ENCODE measurements at places on chromosomes 2 and 18.

GRCh38 chr18:3245853-3246634, 1.6 kb upstream of the MYL12A start:
- DNase-seq = peak; percentile 96

- no peak for DNase-seq
Observed at GRCh38 chr18:76546088-76546435, 51.0 kb upstream of the ZNF516 start.

GRCh38 chr2:160324161-160324800, 124.2 kb upstream of the ITGB6 start:
- peak; percentile 84 for DNase-seq

DNA sequence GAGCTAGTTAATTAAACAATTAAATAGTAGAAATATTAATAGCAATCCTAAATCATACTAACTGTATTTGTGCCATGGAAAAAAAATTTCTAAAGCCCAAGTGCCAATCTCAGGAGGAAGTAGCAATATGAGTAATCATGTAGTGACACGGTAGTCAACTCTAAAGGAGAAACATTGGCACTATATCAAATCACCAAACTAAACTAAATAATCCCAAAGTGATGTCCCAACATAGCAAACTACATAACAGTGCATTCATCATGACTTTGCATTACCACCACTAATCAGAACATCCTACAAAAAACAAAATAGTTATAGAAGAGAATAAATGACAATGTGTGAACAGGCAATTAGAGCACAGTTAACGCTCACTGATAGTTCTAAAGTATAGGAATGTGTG, 195.1 kb downstream of the EXOC6B start:
- no peak for DNase-seq

DNA sequence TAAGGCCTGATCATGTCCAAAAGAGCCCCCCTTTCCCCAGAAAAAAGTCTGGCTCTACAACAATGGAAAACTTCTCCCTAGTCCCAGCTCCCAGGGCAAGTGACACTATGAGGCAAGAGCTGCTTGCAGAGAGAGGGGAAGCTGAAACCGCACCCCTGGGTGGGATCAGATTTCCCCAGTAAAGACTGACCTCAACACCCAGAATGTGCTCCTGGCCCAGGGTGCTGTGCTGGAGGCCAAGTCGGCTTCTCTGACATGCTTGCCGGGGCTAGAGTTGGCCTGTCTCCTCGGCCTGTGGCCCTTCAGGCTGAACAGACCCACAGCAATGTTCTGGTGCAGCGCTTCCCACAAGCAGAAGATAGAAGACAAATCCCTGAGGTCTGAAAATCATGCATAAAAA, 18.4 kb upstream of the ST8SIA3 start:
- no peak for DNase-seq

GRCh38 chr2:128510701-128511397, 192.2 kb upstream of the HS6ST1 start:
- no peak for DNase-seq

GRCh38 chr2:198957181-198957580, 500.6 kb downstream of the SATB2 start:
- DNase-seq = no peak

DNA sequence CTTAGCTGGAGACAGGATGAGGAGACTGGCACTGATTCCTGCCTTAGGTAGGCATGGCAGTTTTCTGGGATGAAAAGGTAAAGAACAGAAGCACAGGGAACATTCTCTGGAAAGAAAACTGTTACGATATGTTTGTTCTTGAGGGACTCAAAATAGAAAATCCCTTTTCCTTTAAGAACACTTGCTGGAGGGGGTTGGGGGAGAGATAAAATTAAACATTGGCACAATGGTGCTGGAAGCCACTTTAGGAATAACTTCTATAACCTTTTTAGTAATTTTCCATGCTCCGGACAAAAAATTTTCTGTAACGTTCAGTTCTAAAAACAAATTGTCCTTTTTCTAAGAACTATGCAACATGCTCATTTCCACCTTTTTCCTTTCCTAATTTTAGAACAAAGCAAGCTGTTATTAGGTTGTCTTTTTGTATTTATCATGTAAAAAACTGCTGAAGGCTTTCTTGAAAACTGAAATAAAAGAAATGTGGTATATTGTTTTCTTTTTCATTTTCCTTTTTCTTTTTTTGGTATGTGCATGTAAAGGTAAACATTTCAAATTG, 343.8 kb downstream of the EPHA4 start:
- DNase-seq = no peak

DNA sequence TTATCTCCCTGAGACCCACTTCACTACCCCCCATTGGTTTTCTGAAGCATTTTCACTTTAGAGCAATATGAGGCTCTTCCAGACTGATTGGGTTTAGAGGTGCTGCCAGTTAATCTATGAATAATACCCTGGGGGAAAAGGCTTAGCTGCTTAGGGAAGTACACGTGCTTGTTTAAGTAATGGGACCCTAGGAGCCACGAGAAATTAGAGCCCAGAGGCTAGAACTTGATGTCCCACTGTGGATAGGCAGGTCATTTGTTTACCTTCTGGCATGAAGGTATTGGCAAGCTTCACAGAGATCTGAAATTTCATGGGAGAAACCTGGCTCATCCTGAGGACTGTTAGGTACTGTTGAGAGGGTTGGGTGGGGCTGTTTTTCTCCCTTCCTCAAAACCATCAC, 59.7 kb downstream of the CLIP4 start:
- DNase-seq = no peak

DNA sequence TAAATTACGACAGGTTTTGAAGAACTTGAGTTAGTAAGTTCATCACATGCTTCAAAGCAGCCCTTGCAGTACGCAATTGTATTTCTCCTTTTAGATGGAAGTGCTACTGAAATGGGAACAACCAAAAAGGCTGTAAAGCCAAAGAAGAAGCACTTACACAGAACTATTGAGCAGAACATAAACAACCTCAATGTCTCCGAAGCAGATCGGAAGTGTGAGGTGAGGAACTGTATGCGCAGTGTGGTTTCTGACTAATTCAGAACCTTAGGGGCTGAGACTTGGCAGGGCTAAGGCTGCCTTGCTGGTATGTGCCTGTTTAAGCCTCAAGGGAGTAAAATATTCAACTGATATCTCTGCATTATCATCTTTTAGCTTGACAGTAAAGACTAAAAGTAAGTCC, 8.4 kb downstream of the NCAPH start:
- no peak for DNase-seq

- DNase-seq = no peak
Observed at GRCh38 chr2:106176446-106177099, 17.5 kb downstream of the UXS1 start.

- DNase-seq = no peak
Observed at GRCh38 chr2:98583276-98583675, 25.0 kb downstream of the COA5 start.

DNA sequence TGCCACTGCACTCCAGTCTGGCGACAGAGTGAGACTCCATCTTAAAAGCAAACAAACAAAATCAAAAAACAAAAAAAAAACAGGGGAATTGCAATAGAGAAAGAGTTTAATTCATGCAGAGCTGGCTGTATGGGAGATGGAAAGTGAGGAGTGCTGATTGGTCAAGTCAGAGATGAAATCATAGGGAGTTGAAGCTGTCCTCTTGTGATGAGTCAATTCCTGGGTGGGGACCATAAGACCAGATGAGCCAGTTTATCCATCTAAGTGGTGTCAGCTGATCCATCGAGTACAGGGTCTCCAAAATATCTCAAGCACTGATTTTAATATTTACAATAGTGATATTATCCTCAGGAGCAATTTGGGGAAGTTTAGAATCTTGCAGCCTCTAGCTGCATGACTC, 45.3 kb downstream of the FRZB start:
- no peak for DNase-seq

DNA sequence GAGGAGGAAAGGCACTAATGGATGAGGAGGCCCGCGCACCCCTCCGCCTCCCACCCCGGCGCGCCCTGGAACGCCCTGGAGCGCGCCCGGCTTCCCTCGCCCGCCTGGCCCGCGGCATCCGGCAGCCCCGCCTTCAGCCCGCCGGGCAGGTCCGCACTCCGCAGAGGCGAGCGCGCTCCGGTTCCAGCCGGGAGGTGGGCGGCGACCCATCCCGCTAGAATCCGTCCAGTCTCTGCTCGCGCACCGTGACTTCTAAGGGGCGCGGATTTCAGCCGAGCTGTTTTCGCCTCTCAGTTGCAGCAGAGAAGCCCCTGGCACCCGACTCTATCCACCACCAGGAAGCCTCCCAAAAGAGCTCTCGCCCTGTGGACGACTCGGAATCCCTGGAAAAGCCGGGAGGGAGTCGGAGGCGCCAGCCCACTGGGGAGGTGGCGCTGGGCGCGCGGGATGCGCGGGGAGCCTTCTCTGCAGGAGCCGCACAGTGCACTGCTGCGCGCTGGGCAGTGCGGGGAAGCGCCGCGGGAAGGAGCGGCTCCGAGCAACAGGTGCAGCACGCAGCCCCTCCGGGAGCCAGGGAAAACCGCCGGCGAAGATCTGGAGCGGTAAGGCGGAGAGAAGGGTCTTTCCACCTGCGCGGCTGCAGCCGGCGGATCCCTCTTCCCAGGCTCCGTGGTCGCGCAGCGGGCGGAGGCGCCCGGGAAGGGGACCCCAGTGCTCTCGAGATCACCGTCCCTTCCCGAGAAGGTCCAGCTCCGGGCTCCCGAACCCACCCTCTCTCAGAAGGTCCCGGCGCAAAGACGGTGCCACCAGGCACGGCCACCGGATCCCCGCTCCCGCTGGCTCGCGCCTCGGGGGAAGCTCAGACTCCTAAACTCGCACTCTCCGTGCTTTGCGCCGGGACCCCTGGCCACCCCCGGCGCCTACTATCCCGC, at the start of gene GALR1:
Gene GALR1, plus strand, starts transcription at position 280 of the 932 bp plus-strand sequence. CDS start 701 bp downstream, outside the sequence.
- DNase-seq = no peak

- no peak for DNase-seq
Observed at GRCh38 chr2:29528891-29529520, 392.4 kb downstream of the ALK start.

- no peak for DNase-seq
Observed at GRCh38 chr18:54215069-54215468, 9.4 kb downstream of the MBD2 start.

DNA sequence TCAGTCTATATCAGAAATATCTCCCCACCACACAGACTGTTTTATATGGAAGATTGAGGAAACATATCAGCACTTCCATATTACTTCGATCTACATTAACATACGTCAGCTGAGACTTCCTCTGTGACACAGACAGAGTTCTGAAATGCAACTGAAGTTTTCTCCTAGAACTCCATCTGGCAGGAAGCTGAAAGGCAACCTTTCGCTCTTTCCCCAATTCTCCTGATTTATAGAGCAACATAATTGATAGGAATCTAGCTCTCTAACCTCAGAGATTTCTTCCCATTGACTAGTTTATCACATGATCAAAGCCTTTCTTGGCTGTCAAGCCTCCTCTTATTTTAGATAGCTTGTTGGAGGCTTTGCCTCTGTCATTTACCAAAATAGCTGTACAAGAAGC, 806.7 kb upstream of the CHAC2 start:
- DNase-seq = no peak

DNA sequence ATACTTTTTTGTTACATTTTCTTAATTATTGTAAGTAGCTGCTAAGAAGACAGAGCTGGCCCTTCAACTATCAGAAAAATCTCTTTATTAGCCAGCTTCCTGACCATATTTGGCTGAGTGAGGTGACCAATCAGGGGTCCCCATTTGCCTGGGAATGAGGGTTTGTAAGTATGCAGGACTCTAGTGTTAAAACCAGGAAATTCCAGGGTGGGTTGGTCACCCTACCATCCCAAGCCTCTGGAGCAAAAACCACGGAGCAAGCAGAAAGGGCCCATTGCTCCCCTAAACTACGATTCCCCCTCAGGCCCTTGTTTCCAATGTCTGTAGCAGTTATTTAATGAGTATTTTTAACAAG, 165.6 kb upstream of the NCKAP5 start:
- no peak for DNase-seq

- no peak for DNase-seq
Observed at GRCh38 chr2:42960002-42960841, 167.8 kb upstream of the HAAO start.

DNA sequence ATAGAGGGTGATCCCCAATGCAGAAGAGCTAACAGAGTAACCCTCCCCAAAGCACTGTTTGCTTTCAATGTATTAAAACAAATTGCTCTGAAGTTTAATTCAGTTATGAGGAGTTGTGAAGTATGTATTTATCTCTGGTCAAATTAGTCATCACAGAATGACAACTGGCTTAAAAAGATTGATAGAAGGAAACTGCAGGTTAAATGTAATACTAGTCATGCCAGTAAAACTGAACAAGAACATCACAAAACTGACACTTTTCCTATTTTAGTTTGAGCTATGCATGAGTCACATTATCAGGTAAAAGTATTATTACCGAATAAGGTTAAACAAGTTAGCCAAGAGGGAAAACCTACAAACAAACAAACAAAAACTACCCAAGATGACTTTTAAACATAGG, 99.0 kb upstream of the ACVR1C start:
- DNase-seq = no peak
